ENCODE measurements at places on chromosomes 3 and 15.

GRCh38 chr3:183261151-183261724 lies 8.2 kb downstream of the B3GNT5 start:
- no peak for DNase-seq

GRCh38 chr15:55108448-55108847 lies 88.3 kb downstream of the RSL24D1 start:
- DNase-seq = no peak

DNA sequence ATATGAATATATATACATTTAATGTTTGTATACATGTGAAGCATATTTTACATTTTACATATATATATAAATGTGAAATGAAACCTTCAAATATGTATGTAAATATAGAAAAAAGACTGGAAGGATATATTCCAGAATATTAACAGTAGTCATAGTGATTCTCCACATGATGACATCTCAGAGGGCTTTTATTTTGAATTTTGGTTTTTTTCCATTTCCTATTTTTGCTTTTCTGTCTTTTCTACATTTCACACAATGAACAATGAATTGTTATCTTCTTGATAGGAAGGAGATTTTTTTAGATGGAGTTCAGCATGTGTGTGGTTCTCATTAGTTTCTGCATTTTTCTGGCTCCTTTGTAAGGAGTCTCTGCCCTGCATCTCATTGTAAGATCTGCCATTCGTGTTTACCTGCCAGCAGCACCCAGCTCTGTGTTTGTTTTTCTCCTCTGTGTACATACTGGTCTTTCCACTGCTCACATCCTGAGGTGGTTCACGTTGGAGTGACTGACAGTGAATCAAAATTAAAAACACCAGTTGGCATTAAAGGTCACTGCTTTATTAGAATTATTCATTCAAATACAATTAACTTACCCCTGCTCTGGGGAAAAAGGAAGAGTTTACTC lies 425.3 kb upstream of the MDFIC2 start:
- DNase-seq = no peak

GRCh38 chr3:61793521-61793920 lies 232.2 kb downstream of the PTPRG start:
- no peak for DNase-seq

DNA sequence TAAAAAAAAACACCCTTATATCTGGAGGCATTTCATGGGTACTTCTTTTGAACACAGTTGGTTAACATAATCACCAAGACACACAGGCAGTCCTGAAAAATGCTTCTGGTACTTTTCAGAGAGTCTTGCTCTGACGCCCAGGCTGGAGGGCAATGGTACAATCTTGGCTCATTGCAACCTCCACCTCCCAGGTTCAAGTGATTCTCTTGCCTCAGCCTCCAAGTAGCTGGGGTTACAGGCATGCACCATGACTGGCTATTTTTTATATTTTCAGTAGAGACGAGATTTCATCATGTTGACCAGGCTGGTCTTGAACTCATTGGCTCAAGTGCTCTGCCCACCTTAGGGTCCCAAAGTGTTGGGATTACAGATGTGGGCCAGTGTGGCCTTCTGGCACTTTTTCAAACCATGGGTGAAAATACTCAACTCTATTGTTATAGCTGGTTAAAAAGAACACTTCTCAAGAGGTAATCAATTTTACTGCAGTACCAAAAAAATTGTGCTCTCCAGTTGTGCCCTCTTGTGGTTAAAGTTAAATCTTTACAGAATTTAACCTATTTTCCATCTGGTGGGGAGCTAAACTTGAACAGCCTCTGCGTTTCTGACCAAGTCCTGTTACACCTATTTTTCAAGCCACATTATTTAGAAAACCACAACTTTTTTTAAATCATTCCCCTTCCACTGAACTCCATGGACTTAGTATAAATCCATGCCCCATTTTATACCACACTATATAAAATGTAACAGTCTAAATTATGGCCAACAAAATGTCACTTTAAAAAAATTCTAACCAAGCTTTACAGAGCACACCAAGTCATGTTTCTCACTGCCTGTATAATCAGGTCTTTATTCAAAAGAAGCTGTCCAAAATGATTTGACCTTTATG lies 1.2 kb upstream of the SNAPC5 start:
- no peak for DNase-seq

DNA sequence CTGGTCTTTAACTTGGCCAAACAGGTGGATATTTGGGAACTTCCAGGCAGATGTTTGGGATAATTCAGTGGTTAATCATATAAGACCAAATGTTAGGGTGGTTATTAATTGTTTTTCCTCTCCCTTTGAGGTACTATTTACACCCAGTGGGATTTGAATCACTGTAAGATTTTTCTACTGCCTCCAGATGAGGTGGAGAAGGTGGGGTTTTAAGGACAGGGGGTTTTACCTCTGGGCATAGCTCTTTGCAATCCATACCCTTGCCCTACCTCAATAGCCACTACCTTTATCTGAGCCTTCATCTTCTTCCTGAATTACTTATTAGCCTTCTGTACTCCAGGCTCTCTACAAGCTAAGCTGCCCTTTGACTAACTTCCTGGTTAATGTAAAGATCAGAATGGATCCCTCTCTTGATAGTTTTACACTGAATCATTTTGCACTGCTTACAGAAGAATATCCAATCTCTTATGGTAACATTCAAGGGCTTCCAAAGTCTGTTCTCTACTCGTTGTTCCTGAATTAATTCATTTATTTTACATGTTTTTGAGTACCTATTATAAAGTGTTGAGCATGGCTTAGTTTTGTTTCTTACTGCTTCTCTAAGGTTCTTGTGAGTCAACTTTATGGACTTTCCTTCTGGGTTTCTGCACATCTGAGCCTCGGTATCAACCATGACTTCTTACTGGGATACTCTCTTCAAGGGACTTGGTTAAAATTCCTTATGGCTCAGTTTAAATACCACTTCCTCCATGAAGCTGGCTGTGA lies 331.2 kb upstream of the TBL1XR1 start:
- DNase-seq = no peak

- DNase-seq = no peak
These were observed 135.1 kb upstream of the STRIT1 start for GRCh38 chr3:155428563-155428962.

GRCh38 chr15:65939901-65940617 lies 70.8 kb downstream of the RAB11A start:
- DNase-seq = no peak

- DNase-seq = no peak
These were observed 83.8 kb upstream of the FNDC3B start for GRCh38 chr3:171955598-171955997.

GRCh38 chr3:127858521-127858920 lies 36.2 kb upstream of the MGLL start:
- no peak for DNase-seq

- DNase-seq = no peak
These were observed 1.1 kb downstream of the CMTM8 start for GRCh38 chr3:32239307-32240158.

DNA sequence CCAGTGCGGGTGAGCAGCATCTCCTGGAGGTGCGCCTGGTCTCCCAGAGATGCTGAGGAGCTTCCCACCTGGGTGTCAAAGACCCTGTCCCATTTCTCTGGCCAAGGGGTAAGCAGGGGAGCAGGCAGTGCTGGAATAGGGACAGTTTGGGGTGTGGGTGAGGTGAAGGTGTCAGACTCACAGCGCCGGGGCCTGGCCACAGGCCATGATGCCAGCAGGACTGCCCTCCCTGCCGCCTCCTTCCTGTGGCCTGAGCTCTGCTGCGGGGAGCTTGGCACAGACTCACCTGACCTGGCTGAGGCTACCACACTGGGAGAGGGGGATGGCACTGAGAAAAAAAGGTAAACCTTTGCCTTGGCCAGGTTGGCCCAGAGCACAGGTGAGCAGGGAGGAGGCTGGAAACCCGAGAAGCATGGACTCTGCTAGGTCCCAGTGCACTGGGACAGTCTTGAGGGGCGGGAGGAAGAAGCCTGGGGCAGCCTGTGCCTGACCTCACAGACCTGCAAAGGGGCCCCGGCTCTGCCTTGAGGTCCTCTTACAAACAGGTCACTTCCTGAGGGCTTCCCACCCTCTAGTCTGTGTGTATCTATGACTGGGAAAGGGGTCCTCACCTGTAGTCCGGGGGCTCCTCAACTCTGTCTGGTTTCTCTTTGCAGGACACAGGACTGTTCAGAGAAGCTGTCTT lies 28.2 kb downstream of the GRAMD2A start:
- DNase-seq = no peak

- DNase-seq = no peak
These were observed 627.0 kb upstream of the TBL1XR1 start for GRCh38 chr3:177824190-177824786.

GRCh38 chr3:32449691-32450090 lies 53.0 kb downstream of the CMTM6 start:
- no peak for DNase-seq

DNA sequence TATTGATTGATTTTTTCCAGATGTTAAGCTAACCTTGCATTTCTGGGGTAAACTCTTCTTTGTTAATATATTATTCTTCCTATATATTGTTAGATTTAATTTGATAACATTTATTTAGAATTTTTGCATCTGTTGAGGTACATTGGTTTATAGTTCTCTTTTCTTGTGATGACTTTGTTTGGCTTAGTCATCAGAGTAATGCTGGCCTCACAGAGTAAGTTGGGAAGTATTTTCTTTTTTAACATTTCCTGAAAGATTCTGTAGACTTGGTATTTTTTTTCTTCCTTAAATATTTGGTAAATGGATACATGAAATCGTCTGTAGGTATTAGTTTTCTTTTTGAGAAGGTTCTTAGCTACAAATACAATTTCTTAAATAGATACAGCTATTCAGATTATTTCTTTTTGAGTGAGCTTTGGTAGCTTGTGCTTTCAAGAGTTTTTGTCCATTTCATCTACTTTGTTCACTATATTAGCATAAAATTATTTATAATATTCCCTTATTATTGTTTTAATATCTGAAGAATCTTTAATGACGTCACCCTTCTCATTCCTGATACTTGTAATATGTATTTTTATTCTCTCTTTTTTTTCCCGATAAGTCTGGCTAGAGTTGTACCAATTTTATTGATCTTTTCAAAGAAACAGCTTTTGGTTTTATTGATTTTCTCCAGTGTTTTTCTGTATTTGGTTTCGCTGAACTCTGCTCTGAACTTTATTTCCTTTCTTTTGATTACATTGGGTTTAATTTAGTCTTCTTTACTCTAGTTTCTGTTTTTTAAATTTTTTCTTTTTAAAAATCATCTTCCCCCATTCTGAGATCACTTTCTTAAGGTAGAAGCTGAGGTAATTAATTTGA lies 6.5 kb upstream of the HPS3 start:
- no peak for DNase-seq

GRCh38 chr15:69724333-69724732 lies 271.7 kb downstream of the RPLP1 start:
- no peak for DNase-seq

GRCh38 chr15:22224241-22224671 lies 143.9 kb downstream of the OR4M2 start:
- DNase-seq = no peak

GRCh38 chr3:130783629-130784028 lies 37.0 kb upstream of the PIK3R4 start:
- DNase-seq = no peak

DNA sequence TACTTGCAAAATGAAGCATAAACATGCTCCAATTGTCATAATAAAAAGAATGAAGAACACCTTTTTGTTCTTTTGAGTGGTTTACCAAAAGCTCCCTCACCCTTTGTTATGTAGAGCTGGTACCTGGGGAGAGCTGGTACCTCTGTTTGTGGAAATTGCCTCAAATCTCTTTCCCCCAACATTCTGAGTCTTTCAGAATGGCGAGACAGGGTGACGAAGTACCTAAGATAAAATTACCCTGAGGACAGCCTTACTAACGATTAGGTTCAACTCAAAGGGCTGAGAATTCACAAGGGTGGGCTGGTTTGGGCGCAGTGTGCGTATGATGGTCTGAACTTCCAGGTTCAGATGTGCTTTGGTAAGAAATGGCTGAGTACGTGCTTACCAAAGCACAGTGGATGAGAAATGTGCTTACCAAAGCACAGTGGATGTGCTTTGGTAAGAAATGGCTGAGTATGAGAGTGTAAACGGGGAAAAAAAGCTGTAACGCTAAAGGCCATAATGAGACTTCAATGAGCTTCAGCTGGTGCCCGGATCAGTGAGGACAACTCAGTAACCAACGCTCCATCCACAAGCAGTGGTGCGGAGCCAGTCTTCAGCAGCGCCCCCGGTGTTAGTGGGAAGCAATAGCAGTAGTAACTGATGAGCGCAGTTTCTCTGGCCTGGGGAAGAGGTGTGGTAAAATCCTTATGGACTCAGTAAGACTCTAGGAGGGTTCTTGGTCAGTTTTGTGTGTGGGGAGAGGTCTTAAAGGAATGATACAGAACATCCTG lies 72.3 kb upstream of the LRIG1 start:
- no peak for DNase-seq

DNA sequence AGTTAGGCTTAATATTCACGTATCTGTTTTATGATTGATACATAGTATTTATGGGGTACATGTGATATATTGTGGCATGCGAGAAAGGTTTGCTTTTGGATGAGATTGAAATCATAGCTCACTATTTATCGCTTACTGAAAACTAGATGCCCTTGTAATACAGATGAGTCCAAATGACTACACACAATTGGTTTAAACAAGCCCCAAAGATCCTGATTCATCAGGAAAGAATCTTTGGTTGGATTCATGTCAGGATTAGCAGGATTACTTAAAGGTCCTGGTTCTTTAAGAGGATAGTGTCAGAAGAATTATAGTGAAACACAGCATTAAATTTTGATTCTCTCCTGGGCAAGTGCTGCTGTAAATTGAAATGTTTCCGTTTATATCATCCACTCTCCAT lies 18.6 kb upstream of the AADAC start:
- DNase-seq = no peak

DNA sequence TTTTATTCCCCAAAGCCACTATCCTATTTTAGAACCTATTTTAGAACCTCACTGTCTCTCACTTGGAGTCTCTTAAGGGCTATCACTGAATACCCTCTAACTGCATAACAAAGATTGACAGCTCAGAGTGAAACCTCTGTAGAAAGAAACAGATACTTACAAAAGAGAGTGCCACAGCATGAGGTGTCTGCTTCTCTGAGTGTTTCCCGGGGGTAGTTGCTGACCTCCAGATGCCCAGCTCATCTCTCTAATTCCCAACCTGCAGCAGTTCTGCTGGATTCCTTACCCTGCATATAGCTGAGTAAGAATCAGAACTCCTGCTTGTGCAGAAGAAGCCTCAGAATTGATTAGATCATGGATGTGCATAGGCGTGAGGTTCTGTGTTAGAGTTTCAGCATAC lies 34.5 kb downstream of the P3H2 start:
- DNase-seq = no peak

GRCh38 chr15:95352631-95353187 lies 977.8 kb upstream of the NR2F2 start:
- no peak for DNase-seq

GRCh38 chr3:133246773-133247172 lies 153.1 kb upstream of the BFSP2 start:
- DNase-seq = no peak

GRCh38 chr15:72077950-72078349 lies 40.0 kb downstream of the MYO9A start:
- DNase-seq = no peak

DNA sequence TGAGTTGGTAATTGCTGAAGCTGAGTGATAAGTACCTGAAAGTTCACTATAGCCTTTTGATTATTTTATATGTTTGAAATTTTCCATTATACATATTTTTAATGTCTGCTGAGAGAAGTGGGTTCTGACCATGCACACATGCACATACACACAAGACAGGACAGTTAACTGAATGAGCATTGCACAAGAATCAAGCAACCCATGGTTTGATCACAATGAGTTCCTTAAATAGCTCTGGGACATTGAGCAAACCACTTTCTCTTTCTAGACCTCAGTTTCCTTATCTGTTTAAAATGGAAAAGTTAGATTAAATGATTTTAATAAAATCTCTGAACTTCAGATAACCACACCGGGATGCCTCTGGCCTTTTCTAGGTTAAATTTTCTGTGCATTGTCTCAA lies 26.7 kb downstream of the SNTN start:
- DNase-seq = no peak
